Stimulated activated CD8-positive, alpha-beta memory T cell treated with anti-CD3 and anti-CD28 coated beads, Interleukin-4, amount 100 ng/mL, for 4 hours (primary cell): ENCODE measurements at places on chromosomes 1 and 21.

DNA sequence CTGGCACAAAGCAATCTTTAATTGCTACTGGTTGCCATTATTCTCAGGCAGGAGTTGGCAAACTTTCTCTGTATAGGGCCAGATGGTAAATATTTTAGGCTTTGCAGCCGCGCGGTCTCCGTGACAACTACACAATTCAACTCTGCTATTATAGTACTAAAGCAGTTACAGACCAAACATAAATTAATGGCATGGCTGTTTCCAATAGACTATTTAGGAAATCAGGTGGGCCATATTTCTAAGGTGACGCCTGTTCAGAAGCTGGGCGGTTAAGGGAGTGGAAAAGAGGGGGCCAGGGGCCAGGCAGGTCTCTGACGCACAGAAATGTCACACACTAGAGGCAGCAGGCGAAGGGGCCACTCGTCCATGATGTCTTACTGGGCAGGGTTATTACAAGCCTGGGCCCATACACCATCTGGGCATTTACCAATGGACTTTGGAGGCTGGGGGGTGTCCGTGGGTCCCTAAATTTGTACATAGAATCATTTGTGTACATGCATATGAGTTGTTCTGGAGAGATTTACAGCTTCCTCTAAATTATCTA is 80.1 kb downstream of the STUM start:
- no peak for DNase-seq

- DNase-seq: no peak
These were observed 317.9 kb downstream of the NFIA start for GRCh38 chr1:61400131-61400770.

DNA sequence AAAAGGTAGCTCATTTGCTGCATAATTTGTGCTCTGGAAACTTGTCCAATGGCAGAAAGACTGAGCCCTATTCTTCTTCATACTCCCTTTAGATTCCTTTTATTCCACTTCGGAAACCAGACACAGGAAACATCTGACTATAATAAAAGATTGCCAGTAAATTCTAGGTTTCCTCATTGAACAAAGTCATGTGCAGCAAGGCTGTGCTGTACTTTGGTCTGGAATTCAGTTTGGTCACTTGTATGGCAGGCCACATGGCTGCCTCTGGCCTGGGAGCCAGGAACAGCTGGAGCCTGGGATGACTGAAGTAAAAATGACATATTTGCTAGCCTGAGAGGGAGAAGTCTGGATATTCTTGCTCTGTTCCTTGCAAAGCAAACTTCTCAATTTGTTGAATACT is 79.6 kb downstream of the ST3GAL3 start:
- no peak for DNase-seq

- no peak for DNase-seq
These were observed 105.5 kb downstream of the NUF2 start for GRCh38 chr1:163427279-163427678.

DNA sequence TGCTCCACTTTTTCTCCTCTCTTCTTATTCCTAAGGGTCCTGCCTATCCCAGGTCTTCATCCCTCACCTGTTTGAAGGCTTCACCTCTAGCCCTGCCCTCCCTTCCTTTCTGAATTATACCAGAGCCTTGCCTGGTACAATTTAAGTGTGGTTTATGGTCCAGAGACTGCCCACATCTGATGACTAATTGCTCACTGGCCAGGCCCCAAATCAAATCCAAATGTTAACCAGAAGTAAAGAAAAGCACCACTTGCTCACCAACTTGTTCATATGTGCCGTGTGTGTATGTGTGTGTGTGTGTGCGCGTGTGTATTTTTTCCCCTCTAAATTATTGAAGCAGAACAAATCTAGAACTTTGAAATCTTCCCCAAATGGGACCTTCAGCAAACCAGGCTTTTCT is 26.4 kb downstream of the MYOM3 start:
- no peak for DNase-seq

DNA sequence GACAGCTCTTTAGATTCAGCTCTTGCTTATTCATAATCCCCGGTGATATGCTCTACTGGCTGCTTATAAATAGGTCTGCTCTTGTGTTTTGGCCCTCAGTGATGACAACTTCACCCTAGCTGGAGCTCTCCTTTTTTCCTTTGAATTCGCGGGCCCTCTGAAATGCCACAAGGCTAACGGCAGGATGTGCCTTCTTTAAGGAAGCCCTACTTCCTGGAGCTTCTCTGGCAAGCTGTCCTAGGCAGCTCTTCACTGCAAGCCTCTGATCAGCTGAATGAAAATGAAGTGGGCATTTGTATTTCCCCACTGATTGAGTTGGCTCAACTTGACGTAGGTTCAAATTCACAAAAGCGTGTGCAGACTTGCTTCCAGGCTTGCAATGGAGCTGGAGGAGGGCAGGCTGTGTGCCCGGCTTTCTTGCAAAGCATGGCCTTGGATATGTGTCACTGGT is 22.2 kb downstream of the SGIP1 start:
- no peak for DNase-seq

GRCh38 chr1:231463541-231463940 is 41.5 kb upstream of the EGLN1 start:
- no peak for DNase-seq

DNA sequence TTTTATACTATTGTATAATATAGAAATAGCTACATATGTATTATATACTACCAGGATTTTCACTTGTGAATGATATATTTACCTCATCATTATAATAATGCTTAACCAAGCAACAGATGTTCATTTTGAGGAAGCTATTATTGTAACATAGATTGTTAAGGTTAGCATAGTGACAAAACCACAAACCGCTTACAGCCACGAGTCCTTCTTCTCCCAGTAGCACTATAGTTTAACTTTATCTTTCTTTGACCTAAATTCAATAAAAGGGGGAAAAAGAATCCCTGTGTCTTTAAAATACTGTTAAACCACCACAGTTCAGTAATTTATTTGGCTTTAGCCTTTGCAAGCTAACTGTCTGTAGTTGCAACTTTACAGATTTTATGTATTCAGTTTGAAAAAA is 1039.4 kb upstream of the B3GALT2 start:
- DNase-seq: no peak

GRCh38 chr1:234214911-234215892 is 158.1 kb upstream of the COA6 start:
- DNase-seq: no peak

DNA sequence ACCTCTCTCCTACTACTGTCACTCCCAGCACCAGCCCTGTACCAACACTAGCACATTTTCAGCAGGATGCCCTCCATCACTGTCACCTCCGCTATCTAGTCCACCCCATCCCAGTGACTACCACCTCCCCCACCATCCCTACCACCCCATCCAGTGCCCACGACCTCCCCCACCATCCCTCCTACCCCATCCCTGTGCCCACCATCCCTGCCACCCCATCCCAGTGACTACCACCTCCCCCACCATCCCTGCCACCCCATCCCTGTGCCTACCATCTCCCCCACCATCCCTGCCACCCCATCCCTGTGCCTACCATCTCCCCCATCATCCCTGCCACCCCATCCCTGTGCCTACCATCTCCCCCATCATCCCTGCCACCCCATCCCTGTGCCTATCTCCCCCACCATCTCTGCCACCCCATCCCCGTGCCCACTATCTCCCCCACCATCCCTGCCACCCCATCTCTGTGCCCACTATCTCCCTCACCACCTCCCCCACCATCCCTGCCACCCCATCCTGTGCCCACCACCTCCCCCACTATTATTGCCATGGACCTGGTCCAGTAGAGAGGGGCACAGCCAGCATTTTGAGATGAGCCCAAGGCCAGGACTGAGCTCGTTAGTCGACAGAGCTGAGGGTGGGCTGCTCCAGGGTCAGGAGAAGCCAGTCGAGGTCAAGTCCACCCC is 45.7 kb downstream of the DISP3 start:
- no peak for DNase-seq

- DNase-seq: peak; percentile 88
These were observed at the start of gene LRRC47 for GRCh38 chr1:3796215-3797061. Gene LRRC47, minus strand, starts transcription at chr1:3796498. Its CDS starts 22 bp downstream, at chr1:3796476.
